ENCODE measurements at places on chromosomes 3 and 15.

DNA sequence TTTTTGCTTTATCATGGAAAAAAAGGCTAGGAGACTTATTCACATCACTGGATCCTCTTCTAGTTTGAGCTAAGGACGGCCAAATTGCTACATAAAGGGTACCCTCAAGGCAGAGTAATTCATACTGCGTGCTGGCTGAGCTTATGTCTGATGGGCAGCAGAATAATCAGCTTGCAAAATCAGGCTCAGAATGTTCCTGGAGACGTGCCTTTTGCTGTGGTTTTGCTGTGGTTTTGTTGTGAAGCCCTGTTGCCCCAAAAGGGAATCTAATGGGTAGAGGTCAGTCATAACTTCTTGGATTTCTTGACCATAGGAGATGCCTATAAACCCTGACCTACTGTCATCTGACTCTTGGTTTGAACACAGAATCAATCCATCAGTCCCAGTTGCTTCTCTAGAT, 189.9 kb downstream of the SOX2 start:
- no peak for DNase-seq

DNA sequence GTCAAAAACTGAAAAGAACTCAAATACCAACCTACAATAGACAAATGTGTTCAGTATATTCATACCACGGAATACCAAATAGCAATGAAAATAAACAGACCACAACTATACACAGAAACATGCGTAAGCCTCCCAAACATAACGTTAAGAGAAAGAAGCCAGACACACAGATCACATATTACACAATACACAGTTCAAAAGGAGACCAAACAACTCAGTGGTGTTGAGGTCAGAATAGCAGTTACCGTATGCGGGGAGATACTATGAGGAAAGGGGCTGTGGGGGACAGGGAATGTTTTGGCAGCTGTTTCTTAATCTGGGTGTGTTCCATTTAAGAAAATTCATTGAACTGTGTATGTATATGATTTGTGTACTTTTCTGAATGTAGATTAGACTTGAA, 6.6 kb downstream of the OSBPL10 start:
- no peak for DNase-seq

DNA sequence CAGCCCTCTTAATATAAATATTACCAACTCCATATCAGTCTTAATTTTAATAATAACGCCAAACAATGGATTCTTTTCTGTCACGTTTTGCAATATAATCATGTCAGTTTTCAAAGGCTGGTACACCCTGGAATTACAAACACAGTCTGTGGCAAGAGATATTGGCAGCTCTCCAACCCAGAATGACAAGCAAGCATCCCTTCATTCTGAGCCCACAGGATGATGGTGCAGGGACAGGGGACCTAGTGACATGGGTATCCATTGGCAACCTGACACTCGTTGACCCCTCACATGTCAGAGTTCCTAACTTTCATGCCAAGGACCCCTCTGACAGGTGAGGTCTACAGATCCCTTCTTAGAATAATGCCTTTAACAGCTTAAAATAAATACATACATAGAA, 154.5 kb upstream of the TSC22D2 start:
- peak; percentile 74 for DNase-seq

- no peak for DNase-seq
Observed at GRCh38 chr3:16503191-16503776, 10.2 kb downstream of the RFTN1 start.

- DNase-seq: no peak
Observed at GRCh38 chr15:39479911-39480310, 101.0 kb upstream of the THBS1 start.

- DNase-seq: no peak
Observed at GRCh38 chr3:66348704-66349103, 127.9 kb downstream of the SLC25A26 start.

DNA sequence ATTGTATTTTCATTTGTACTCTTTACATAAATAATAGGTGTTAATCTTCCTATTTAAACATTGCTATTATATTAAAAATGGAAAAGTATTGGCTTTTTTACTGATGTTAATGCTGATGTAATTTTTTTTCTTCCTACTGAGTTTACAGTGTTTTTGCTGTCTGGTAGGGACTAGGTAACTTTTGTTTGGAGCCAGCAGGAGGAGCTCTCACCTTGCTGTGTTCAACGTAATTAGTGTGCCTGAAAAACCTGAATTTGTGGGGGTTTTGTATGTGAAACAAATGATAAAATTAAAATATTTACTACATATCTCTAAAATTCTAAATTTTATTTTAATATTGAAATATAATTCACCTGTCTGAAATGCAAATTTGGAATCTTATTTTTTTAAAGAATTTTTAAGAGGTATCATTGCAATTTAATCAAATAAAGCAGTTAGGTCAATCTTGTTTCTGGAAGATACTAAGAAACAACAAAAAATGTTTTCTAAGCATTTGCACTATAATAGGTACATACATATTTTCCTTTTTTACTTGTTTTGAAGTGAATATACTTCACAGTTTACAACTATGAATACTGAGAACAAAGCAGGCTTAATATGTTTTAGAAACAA, 48.8 kb downstream of the EPHA6 start:
- DNase-seq: no peak

DNA sequence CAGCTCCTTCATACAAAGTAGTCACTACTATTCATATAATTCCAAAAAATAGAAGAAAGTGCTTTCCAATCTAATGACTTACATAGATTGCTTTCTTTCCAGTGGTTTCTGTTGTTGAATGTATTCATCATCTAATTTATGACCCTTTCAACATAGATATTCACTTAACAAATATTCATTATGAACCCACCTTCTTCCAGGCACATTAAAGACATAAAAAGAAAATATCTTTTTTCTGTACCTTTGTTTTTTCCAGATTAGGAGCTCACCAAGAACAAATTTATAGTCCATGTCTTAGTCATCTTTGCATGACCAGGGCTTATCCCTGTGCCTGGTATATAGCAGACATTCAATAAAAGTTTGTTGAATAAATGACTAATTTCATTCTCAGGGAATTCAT, 32.4 kb upstream of the PDZRN3 start:
- DNase-seq: no peak

DNA sequence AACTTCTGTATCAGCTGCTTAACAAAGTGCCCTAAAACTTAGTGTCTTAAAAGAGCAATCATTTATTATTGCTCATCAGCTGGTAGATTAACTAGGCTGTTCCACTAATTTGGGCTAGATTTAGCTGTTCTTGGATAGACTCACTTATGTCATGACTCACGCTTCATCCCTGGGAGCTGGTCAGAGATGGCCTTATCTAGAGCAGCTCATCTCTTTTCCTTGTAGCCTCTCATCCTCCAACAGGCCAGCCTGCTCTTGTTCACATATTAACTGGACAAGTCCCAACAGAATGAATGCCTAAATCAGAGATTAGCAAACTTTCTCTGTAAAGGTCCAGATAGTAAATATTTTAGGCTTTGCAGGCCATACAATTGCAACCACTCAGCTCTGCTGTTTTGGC, 66.9 kb upstream of the PLAAT1 start:
- DNase-seq: no peak

DNA sequence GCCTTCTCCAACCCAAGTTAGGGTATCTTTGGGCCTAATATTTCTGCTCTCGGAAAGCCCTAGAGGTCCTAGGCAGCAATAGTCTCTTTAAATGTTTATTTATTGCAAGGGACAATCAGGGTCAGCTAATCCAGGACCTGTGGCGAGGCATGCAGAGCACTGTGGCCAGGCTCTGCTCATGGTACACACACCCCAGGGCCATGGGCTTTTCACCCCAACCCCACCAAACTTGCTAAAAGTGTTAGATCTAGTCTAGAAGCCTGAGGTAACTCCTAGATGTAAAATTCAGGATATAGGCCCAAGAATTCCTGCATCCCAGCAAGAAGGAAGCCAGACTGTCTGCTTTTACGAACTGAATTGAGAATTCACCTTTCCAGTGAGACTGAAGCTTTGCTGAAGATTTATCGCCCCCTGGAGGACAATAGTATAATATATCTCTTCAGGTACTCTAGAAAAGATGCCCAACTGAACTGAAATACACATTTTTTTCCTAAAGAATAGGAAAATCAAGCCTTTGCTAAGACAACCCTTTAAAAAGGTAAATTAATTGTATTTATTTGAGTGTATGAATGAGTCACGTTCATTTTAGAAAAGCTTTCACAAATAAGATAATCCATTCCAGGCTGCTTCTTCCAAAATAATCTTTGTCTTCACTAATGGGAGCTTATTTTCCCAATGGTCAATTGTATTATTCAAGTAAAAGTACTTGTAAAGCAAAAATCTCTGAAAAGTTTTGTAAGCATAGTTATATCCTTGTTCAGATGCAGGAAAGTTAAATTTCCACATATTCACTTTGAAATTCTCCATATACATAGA, 89.8 kb downstream of the LRRC3B start:
- no peak for DNase-seq

- DNase-seq: no peak
Observed at GRCh38 chr15:75598361-75598760, 19.2 kb upstream of the PTPN9 start.

DNA sequence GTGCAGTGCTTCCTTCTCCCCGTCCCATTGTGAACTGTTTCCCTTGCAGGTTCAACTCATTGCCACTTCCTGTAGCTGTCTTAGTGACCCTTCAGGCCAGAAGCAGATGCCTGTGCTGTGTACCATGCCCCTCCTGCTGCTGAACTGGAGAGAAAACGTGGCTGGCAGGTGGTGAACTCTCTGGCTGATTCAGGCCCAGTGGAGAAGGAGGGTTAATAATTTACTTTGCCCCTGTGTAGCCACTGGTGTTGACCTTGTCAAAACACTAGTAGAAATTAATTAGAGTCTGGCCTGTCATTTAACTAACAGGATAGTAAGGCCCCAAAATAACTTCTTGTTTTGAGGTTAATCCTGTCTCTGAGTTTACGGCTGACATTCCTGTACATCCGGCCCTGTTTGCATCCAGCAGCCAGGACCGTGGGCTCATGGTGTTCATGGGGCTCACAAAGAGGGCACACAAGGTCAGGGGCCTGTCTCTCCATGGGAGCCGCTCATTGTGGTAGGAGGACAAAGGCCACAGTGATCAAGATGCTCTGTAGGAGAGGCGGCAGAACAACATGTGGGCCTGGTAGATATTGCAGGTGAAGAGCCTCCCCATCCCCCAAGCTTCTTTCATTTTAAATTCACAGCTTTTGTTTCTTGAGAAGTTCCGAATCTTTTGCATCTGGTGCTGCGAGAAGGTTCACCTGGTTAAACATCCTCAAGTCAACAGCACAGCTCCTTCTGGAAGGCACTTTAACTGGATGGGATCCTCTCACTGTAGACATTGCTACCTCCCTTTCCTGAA, 101.6 kb downstream of the CGNL1 start:
- DNase-seq: peak; percentile 89
